ENCODE measurements at places on chromosomes 5 and 9. TPM values are rescaled to one million over a fixed set of nuclear protein-coding genes. Genes with fewer than 3 reads are reported as not detected.

The NKD2 gene
- total RNA-seq: 11.8 TPM

The CDO1 gene
- not detected for total RNA-seq

The ZNF483 gene
- total RNA-seq: 0.40 TPM

The PFN3 gene
- total RNA-seq: not detected

The NSD1 gene
- total RNA-seq: 20.4 TPM

The NTNG2 gene
- 3.4 TPM for total RNA-seq

The MOCS2 gene
- 34.6 TPM for total RNA-seq

The TSSK1B gene
- total RNA-seq: not detected

The PAPPA gene
- 33.6 TPM for total RNA-seq

The LMBRD2 gene
- total RNA-seq: 1.6 TPM

The ABO gene
- not detected for total RNA-seq

The PCDHGC4 gene
- total RNA-seq: not detected

The SLC36A2 gene
- not detected for total RNA-seq

The TMEM8B gene
- total RNA-seq: 2.7 TPM

All from A549 treated with RU486 at 1 μM for 4 hours (cell line).